ENCODE measurements at places on chromosomes 3 and 15.

GRCh38 chr3:137946356-137946973 lies 63.5 kb upstream of the CLDN18 start:
- peak; percentile 5 for DNase-seq

DNA sequence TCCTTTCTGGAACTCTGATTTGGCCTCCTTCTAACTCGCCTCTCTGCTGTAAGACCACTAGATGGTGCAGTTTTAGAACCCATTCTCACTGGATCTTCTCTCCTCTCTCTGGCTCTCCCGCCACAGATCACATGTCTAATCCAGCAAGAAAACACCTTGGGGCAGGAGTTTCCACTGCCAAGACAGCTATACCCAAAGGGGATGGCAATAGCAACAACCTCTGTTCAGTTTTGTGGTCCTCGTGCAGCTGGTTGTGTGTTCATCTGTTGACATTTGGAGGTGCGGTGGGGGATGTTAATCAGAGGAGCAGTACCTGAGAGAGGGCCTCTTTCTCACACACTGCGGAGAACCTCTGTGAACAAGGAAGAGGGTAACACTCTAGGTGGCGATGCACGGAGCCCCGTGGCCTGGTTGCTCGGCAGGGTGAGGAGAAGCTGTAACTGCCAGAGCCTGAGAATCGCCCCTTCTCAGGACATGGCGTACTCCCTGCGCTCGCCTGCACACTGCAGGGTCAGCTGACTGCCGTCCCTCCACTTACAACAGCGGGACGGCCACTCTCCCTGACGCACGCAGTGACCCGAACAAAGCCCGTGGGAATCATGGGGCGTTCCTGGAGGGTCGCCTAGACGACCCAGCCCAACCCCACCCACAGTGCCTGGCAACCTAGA lies at the start of gene TEX55:
Gene TEX55 (plus strand): TSS at position 666 of the 668 bp plus-strand sequence. CDS start 25 bp downstream, outside the sequence.
- peak; percentile 10 for DNase-seq

DNA sequence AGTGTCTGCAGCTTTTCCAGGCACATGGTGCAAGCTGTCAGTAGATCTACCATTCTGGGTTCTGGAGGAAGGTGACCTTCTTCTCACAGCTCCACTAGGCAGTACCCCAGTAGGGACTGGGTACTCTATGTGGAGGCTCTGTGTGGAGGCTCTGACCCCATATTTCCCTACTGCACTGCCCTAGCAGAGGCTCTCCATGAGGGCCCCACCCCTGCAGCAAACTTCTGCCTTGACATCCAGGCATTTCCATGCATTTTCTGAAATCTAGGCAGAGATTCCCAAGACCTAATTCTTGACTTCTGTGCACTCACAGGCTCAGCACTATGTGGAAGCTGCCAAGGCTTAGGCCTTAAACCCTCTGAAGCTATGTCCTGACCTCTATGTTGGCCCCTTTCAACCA lies 1060.0 kb downstream of the NAALADL2 start:
- DNase-seq = no peak

- no peak for DNase-seq
These were observed 692 bp downstream of the STT3B start for GRCh38 chr3:31533169-31534064.

DNA sequence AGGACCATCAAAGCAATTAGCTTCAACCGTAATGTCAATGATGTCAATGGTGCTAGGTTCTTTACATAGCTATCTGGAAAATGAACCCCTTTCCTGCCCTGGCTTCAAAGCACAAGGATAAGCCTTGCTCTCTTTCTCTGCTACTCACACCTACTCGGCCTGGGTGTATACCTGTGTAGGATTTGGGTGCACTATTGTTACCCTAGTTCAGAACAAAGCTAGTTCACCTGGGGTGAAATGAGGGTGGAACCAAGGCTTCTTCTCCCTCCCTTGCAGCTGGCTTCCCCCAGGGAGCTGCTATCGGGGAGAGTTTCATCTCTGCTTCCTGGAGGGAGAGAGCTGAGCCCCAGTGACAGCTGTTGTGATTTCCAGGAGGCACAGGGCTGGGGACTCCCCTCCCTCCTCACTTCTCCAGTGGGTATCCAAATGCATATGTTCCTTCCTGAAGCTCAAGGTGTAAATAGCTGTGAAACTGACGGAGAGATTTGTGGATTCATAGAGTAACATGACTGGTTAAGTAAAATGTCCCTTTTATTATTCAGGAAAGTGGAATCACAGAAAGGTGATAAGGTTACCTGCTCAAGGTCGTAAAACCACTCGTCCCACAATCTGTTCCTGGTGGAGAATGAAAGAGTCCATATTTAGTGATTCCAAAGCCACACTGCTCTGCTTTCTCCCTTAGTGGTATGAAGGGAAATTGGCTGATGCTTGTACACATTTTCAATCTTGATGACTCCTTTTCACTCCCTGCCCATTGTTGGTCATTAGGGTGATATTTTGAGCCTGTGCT lies 11.8 kb upstream of the C3orf70 start:
- no peak for DNase-seq

DNA sequence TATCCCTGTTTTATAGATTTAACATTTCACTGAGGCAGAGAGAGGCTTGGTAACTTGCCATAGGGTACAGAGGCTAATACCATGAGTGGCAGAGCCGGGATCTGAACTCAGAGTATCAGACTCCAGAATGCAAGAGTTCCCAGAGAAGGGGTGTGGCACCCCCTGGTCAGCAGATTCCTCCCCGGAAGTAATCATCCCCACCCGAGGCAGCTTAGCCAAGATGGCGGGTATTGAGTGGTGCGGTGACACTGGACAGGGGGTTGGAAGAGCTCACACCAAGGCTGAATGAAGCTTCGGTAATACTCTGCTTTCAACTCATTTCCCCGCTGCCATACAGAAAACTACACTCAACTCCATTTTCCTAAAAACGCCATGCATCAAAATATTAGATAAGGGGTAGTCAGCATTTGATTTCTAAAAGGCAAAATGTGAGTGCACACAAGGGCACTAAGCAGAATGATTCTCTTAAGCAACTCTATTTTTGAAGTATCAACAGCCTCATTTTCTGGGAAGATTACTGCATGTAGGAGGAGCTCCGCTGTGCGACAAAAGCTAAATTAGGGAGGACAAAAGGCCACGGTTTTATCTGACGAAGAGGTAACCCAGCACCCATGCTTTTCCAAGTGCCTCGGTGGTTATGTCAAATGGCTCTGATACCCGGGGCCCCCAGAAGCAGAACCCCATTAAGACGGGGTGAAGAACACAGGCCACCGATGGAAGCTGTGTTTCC lies 166.7 kb downstream of the NUP210 start:
- no peak for DNase-seq

All from NCI-H1436 treated with DMSO at 0.1 percent for 48 hours (cell line).